Activated CD4-positive, alpha-beta memory T cell treated with anti-CD3 and anti-CD28 coated beads for 36 hours (primary cell): ENCODE measurements at places on chromosomes 1 and 21. TPM values are rescaled to one million over a fixed set of nuclear protein-coding genes. Genes with fewer than 3 reads are reported as not detected.
A peak's percentile ranks its signal among the peaks of the same experiment; 100 is the strongest.

GRCh38 chr1:226825037-226825745 is 45.2 kb upstream of the PSEN2 start:
- no peak overlapping the region for H3K27ac ChIP-seq
- DNase-seq: no peak
- H3K27me3 ChIP-seq: no peaks in the 10 kb centered on the region
- no peaks in the 10 kb centered on the region for H3K36me3 ChIP-seq
- no peak overlapping the region for H3K4me3 ChIP-seq
- peaks cover 22% of the 10 kb centered on the region for H3K4me1 ChIP-seq

The NTNG1 gene
- total RNA-seq: not detected

- DNase-seq: no peak
- H3K4me1 ChIP-seq: no peaks in the 10 kb centered on the region
- no peak overlapping the region for H3K4me3 ChIP-seq
- no peaks in the 10 kb centered on the region for H3K36me3 ChIP-seq
- H3K27me3 ChIP-seq: no peaks in the 10 kb centered on the region
Observed at GRCh38 chr1:55534565-55535121, 319.5 kb upstream of the USP24 start.

The HLX gene
- 0.19 TPM for total RNA-seq

The KIF1B gene
- total RNA-seq: 16.8 TPM

The GMEB1 gene
- 22.6 TPM for total RNA-seq

The OR2M2 gene
- total RNA-seq: not detected

The SLC5A9 gene
- total RNA-seq: not detected

DNA sequence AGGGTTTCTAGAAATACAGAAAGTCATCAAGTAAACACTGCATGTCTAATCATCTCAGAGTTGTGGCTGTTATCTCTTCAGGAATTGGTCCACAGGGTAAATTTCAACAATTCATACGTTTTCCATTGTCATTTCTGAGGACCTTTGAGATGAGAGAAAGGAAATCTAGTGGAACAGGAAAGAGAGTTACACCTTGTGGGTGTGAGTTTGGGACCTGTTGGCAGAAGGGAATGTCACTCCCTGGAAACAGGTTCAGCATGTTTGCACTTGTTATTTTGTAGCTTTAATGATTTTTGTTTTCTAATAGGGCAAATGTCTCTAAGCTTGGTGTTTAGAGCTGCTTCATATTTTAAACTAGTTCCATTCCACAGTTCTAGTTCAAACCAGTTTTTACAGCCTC is 5.6 kb downstream of the TMEM167B start:
- no peak overlapping the region for H3K4me3 ChIP-seq
- no peak overlapping the region for H3K27ac ChIP-seq
- no peak for DNase-seq
- H3K27me3 ChIP-seq: peaks cover 3% of the 10 kb centered on the region
- peaks cover 23% of the 10 kb centered on the region for H3K36me3 ChIP-seq

The RUNX3 gene
- total RNA-seq: 153 TPM

GRCh38 chr21:33880626-33881025 is 35.0 kb downstream of the ATP5PO start:
- peaks cover 3% of the 10 kb centered on the region for H3K27me3 ChIP-seq
- no peak overlapping the region for H3K27ac ChIP-seq
- H3K4me1 ChIP-seq: no peaks in the 10 kb centered on the region
- no peak for DNase-seq
- no peaks in the 10 kb centered on the region for H3K36me3 ChIP-seq

GRCh38 chr1:232262991-232263390 is 366.9 kb downstream of the SIPA1L2 start:
- H3K27me3 ChIP-seq: peaks cover 17% of the 10 kb centered on the region
- H3K27ac ChIP-seq: no peak overlapping the region
- H3K4me3 ChIP-seq: no peak overlapping the region
- no peak for DNase-seq
- no peaks in the 10 kb centered on the region for H3K4me1 ChIP-seq

The NUDT17 gene
- total RNA-seq: 2.8 TPM

GRCh38 chr1:59322814-59323213 is 25.9 kb downstream of the FGGY start:
- no peak overlapping the region for H3K4me3 ChIP-seq
- no peak overlapping the region for H3K27ac ChIP-seq
- H3K36me3 ChIP-seq: peaks cover 7% of the 10 kb centered on the region

GRCh38 chr1:97837161-97837560 is 83.7 kb downstream of the DPYD start:
- H3K4me1 ChIP-seq: no peaks in the 10 kb centered on the region
- no peak overlapping the region for H3K4me3 ChIP-seq
- H3K36me3 ChIP-seq: no peaks in the 10 kb centered on the region
- no peak overlapping the region for H3K27ac ChIP-seq
- no peaks in the 10 kb centered on the region for H3K27me3 ChIP-seq

DNA sequence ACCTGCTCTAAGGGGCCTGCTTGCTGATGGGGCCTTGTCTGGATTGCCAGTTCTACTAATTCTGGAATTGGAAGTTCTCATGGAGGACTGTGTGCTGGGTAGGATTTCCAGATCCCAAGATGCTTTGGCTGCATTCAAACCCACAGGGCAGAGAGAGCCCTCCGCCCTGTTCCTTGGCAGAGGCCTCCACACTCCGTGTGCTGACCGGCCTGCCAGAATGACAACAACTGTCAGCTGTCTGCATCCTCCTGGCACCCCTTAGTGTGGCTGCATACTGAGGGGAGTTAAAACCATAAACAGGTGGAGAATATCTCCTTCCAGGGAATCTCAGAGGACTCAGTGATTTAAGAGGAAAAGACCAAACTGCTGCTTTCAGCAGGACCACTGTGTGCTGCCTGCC is 60.7 kb downstream of the ADARB1 start:
- peaks cover 8% of the 10 kb centered on the region for H3K4me1 ChIP-seq
- no peak overlapping the region for H3K27ac ChIP-seq
- DNase-seq: no peak
- no peaks in the 10 kb centered on the region for H3K27me3 ChIP-seq
- peaks cover under 1% of the 10 kb centered on the region for H3K36me3 ChIP-seq

GRCh38 chr1:192363177-192363576 is 46.4 kb downstream of the RGS21 start:
- no peaks in the 10 kb centered on the region for H3K4me1 ChIP-seq
- no peak for DNase-seq
- no peaks in the 10 kb centered on the region for H3K27me3 ChIP-seq
- no peak overlapping the region for H3K4me3 ChIP-seq

- no peaks in the 10 kb centered on the region for H3K27me3 ChIP-seq
- no peak for DNase-seq
- no peak overlapping the region for H3K4me3 ChIP-seq
- H3K27ac ChIP-seq: no peak overlapping the region
- peaks cover 2% of the 10 kb centered on the region for H3K36me3 ChIP-seq
- H3K4me1 ChIP-seq: no peaks in the 10 kb centered on the region
Observed at GRCh38 chr1:44919400-44919799, 67.0 kb downstream of the EIF2B3 start.

The ETNK2 gene
- total RNA-seq: 1.9 TPM

- DNase-seq: no peak
- H3K36me3 ChIP-seq: peaks cover 5% of the 10 kb centered on the region
- H3K4me3 ChIP-seq: no peak overlapping the region
- H3K27me3 ChIP-seq: no peaks in the 10 kb centered on the region
- no peak overlapping the region for H3K27ac ChIP-seq
- peaks cover 2% of the 10 kb centered on the region for H3K4me1 ChIP-seq
Observed at GRCh38 chr1:77830946-77831345, 51.5 kb downstream of the MIGA1 start.

DNA sequence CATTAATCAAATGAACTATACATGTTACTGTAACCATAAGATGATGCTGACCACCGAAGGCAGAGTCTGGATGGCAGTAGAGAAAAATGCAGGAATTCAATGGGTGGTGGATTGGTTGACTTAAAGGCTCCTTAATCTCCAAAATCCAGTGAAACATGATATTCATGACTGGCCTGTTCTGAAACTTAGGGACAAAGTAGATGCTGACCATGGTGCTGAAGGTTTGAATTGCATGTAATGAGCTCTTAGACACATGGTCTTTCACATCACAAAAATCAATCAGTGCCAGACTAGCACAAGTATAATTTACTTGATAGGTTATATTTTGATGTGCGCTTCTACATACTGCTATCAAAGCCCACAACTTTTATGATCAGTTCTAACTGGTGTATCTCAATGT is 30.9 kb upstream of the NTMT2 start:
- peaks cover 21% of the 10 kb centered on the region for H3K27me3 ChIP-seq
- H3K27ac ChIP-seq: no peak overlapping the region
- no peaks in the 10 kb centered on the region for H3K36me3 ChIP-seq
- no peak for DNase-seq
- no peak overlapping the region for H3K4me3 ChIP-seq

DNA sequence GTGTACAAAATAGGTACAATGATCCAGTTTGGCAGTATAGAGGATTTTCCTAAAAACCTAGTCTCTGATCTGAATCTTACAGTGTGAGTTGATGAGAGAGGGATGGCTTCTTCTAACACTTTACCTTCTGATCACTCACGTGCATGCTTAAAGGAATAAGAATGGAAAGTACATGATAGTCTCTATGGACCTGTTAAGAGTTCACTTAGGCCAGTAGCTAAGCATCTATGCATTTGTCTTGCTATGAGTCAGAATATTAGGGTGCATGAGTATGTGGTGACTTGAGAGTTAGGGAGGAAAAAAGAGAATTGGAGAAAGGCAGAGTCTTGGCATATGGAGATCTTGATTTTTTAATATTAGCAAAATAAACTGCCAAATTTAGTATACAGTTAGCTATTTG is 206.3 kb downstream of the COL11A1 start:
- H3K27me3 ChIP-seq: no peaks in the 10 kb centered on the region
- no peak for DNase-seq
- no peak overlapping the region for H3K4me3 ChIP-seq
- H3K36me3 ChIP-seq: no peaks in the 10 kb centered on the region

DNA sequence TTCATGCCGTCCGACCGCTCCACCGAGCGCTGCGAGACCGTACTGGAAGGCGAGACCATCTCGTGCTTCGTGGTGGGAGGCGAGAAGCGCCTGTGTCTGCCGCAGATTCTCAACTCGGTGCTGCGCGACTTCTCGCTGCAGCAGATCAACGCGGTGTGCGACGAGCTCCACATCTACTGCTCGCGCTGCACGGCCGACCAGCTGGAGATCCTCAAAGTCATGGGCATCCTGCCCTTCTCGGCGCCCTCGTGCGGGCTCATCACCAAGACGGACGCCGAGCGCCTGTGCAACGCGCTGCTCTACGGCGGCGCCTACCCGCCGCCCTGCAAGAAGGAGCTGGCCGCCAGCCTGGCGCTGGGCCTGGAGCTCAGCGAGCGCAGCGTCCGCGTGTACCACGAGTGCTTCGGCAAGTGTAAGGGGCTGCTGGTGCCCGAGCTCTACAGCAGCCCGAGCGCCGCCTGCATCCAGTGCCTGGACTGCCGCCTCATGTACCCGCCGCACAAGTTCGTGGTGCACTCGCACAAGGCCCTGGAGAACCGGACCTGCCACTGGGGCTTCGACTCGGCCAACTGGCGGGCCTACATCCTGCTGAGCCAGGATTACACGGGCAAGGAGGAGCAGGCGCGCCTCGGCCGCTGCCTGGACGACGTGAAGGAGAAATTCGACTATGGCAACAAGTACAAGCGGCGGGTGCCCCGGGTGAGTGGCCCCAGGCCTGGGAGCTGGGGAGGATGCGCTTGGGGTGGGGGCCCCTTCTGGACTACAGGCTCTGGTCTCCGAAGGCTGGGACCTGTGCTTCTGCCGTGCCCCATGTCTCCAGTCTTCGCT is 1.1 kb downstream of the SKI start:
- H3K4me1 ChIP-seq: peaks cover 22% of the 10 kb centered on the region
- peak overlapping the region; percentile 99 for H3K4me3 ChIP-seq
- H3K27ac ChIP-seq: peak overlapping the region; percentile 96
- H3K36me3 ChIP-seq: peaks cover 31% of the 10 kb centered on the region

DNA sequence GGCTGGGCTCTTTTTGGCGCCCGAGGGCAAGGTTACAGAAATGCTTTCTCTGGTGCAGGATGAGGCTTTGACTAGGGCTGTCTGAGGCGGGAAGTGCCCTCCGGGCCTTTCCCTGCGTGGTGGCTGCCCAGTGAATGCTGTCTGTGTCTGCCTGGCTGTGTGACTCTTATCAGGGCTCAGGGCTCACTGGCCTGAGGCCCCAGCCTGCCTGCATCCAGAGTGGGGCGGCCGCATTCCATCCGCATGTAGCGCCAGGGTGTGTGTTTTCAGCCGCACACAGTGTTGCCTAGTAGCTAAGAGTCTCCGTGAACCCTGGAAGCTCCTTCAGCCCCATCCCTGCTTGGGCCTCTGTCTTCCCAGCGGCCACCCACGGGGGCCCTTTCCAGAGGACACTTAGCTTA is 59.1 kb downstream of the FAAP20 start:
- no peak overlapping the region for H3K4me3 ChIP-seq
- no peaks in the 10 kb centered on the region for H3K27me3 ChIP-seq
- H3K4me1 ChIP-seq: peaks cover 27% of the 10 kb centered on the region

GRCh38 chr1:236090741-236091147 is 25.9 kb upstream of the NID1 start:
- H3K36me3 ChIP-seq: no peaks in the 10 kb centered on the region
- peaks cover 13% of the 10 kb centered on the region for H3K27me3 ChIP-seq
- no peak for DNase-seq
- no peak overlapping the region for H3K4me3 ChIP-seq
- no peaks in the 10 kb centered on the region for H3K4me1 ChIP-seq

DNA sequence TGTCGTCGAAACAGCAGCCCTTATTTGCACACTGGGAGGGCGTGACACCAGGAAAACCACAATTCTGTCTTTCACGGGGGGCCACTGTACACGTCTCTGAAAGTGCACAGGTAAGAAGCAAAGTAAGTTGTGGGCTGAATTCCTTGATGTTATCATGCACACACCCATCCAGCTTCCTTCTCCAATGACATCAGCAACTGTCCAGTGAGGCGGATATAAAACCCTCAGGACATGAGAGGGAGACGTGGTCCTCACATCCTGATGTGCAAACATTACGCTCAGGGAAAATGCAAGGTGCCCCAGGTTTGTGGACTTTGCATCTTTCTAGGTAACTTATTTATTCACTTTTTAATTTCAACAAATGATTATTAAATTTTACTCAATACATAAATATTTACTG is 3.0 kb downstream of the TFF1 start:
- H3K36me3 ChIP-seq: no peaks in the 10 kb centered on the region
- peaks cover 8% of the 10 kb centered on the region for H3K27me3 ChIP-seq
- DNase-seq: no peak
- peaks cover 5% of the 10 kb centered on the region for H3K4me1 ChIP-seq
- H3K27ac ChIP-seq: no peak overlapping the region

DNA sequence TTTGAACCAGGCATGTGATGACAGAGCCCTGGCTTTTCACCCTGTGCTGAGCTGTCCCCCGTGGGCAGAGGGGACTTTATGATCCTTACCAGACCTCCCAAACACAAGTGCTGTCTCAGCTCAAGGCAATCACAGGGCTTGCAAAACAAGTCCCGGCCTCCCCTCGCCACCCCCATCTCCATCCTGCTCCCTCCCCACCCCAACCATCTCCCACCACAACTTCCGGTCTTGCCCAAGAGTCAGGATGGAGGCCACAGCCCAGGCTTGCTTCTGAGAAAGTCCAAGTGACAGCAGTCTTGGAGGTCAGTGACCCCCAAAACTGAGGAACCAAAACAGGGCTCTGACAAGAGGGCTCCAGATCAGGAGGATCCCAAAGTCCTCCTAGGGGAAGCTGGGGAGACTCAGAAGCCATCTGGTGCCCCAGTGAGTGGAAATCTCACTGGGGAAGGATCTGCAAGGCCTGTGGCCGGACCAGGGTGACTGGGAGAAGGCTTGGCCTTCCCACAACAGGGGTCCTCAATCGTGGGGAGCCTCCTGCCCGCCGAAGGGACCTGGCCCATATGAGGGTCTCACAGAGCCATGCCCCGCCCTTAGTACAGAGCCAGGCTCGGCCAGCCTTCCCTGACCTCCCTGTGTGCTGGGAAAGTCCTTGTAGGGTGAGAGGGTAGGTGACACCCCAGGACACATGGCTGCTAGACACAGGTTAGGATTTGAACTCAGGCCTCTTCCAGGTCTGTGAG is 4.5 kb upstream of the SDC3 start:
- H3K27me3 ChIP-seq: peaks cover 16% of the 10 kb centered on the region
- no peaks in the 10 kb centered on the region for H3K36me3 ChIP-seq
- H3K27ac ChIP-seq: no peak overlapping the region

The FMN2 gene
- not detected for total RNA-seq

The INAVA gene
- total RNA-seq: not detected

The NR5A2 gene
- not detected for total RNA-seq
